ENCODE measurements at places on chromosomes 1 and 21. TPM values are rescaled to one million over a fixed set of nuclear protein-coding genes. Genes with fewer than 3 reads are reported as not detected.

- DNase-seq = no peak
These were observed at the start of gene GPA33 for GRCh38 chr1:167090314-167090942. Gene GPA33, minus strand, starts transcription at chr1:167090377. Its CDS starts 90 bp downstream, at chr1:167090287.

DNA sequence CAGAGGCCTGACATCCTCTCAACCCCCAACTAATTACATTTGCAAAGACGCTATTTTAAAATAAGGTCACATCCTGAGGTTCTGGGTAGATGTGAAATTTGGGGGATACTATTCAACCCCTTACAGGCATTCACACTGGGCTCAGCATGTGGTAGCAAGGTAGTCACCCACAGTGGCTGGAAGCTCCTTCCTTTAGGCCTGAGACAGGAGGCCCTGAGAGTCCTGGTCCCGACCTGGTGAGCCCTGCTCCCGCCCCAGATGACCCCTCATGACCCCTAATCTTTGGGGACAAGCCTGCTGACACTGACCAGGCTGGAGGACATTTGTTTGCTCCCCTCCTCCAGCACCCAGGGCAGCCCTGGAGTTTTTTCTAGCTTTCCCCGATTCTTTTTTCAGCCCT lies 225.9 kb downstream of the DYRK1A start:
- DNase-seq = no peak

DNA sequence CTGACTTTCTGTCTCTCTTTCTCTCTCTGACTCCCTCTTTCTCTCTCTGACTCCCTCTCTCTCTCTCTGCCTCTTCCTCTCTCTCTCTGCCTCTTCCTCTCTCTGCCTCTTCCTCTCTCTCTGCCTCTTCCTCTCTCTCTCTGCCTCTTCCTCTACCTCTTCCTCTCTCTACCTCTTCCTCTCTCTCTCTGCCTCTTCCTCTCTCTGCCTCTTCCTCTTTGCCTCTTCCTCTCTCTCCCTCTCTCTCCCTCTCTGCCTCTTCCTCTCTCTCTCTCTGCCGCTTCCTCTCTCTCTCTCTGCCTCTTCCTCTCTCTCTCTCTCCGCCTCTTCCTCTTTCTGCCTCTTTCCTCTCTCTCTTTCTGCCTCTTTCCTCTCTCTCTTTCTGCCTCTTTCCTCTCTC lies 18.6 kb upstream of the ANKRD45 start:
- DNase-seq = no peak

DNA sequence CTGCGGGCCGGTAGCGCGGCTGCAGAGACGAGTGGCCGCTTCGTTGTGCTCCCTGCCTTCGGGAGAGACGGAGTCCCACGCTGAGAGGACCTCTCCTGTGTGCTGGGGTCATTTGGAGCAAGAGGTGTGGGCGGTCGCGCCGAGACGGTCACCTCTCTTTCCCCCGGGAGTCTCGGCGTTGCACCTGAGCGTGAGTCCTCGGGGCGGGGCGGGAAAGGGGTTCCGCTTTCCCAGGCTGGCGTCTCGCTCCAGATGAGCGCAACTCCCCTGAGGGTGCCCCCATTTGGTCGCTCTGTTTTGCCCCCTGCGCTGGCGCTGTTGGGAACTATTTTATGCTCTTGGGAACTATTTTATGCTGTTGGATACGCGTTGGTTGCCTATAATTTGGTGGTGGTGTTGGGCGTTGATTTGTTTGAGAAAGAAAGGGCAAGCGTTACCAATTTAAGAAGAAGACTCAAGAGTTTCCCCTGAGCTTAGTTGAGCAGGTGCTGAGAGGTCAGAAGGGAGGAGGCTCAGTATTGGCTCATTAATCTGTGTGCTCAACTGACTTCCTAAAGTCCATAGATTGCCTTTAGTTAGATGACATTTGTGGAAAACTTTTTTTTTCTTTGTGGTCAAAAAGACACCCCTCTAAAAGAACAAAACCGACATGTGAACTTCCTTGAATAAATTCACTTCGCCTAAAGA lies 683 bp downstream of the LRRC8B start:
- DNase-seq = peak; percentile 62

Gene CYP4B1
- 1.7 TPM for polyA plus RNA-seq

Gene OR1C1
- not detected for polyA plus RNA-seq

DNA sequence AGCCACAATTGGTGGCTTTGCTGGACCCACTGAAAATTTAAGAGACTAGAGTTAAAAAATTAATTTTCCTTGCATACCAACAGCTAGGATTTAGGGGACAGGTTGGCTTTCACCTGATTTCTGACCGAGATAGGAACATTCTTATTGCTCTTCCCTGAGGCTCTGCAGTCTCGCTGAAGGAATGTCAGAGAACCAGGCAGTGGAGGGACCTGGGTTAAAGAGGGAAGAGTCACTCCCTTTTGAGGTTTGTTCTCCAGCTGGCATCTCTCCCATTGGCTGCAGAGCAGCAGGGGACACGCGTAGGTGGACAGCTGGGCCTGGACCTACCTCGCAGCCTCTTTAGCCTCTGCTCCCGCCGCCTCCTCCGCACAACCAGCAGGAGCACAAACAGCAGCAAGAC lies 207.5 kb downstream of the PCP4 start:
- no peak for DNase-seq

Gene SLC35F3
- 1.4 TPM for polyA plus RNA-seq

DNA sequence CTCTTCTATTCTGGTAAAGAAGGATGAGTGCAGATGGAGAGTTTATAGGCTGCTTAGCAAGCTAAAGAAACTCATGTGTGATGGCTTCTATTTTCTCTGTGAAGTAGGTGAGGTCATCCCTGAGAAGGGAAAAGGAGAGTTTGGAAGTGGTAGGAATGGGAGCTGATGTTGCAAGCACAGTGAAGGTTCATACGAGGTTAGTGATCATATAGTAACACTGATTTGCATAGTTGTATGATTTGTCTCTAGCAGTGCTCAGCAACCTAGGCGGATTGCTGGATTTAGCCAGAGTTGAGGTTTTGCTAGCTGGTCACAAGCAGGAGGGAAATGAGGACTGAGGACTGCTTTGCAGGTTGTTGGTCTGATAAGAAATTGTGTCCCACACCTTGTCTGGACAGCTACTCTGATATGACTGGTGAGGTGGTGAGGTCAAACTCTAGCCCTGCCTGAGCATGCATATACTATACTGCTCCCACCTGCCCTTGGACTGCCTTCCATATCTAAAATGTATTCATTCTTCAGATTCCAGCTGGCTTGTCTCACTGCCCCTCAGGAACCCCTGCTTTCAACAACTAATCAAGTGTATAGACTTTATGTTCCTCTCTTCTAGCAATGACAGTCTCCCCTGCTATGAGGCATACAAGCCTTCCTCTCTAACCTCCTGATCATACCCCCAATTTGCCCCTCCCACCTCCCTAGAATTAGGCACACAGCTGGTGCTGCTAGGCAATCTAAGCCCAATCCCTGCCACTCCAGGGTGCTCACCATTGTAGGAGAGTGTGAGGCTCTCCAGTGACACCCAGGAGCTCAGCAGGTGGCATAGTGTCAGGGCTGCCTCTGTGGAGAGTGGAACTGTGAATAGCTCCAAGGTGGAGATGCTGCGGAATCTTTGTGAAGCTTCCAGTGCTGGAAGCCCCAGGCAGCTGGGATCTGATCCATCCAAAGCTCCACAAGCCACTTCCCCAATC lies 18.5 kb downstream of the LRRC41 start:
- no peak for DNase-seq

GRCh38 chr1:53971718-53972117 lies 25.6 kb downstream of the LRRC42 start:
- no peak for DNase-seq

DNA sequence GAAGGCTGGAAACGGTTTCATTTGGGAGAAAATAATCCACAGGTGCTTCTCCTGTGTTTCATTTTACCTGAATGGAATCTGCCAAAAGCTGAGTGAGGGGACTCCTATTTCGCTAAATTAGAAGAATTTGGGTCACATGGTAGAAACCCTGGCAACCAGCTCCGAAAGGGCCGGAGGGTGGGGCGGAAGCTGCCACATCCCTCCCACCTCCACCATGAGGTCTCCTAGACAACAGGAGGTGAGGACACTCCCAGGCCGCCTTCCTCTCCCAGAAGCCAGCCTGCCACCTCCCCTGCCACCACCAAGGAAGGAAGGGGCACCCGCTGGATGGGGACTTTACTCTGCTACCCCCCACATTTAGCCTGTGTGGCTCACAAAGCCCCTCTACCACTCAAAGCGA lies 199.9 kb upstream of the ZC3H12A start:
- no peak for DNase-seq
